ENCODE measurements at places on chromosomes 4 and X.

- no peak for DNase-seq
Measured at GRCh38 chrX:129648514-129649267, 6.1 kb downstream of the APLN start.

GRCh38 chr4:131366714-131367113, 1782.4 kb upstream of the PCDH10 start:
- DNase-seq = no peak

DNA sequence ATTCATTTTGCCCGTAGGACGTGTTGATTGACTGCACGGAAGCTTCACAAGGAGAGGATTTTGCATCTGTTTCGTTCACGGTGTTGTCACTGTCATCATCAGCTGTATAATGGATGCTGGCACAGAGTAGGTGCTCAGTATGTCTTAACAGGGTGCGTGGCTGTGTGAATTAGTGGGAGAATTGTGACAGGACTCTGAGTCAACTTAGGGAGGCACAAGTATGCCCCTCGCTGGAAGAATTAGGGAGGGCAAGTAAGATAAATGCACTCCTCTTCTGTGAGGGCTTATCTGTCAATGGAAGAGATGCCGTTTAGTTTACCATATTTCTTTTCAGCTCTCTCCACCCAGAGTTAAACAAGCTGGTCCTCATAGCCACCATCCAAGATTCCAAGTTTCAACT, 107.2 kb downstream of the TRIML1 start:
- DNase-seq = peak; percentile 69

- DNase-seq = no peak
Measured at GRCh38 chr4:98626350-98626749, 32.1 kb downstream of the TSPAN5 start.

DNA sequence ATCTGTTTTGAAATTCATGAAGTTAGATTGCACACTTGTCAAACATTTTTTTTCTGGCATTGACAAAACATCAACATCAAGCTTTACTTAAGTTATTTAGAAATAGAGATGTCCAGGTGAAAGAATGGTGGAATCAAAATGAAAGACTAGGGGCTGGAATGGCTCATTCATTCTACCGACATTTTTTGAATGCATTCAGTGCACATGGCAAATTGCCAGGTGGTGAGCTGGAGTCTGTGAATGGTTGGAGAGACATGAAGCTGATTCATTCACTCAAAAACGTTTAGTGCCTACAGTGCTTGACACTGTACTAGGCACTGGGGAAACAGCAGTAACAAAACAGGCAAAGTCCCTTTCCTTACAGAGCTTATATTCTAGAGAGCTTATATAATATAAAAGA, 292.4 kb downstream of the PPP1R2C start:
- DNase-seq = no peak

DNA sequence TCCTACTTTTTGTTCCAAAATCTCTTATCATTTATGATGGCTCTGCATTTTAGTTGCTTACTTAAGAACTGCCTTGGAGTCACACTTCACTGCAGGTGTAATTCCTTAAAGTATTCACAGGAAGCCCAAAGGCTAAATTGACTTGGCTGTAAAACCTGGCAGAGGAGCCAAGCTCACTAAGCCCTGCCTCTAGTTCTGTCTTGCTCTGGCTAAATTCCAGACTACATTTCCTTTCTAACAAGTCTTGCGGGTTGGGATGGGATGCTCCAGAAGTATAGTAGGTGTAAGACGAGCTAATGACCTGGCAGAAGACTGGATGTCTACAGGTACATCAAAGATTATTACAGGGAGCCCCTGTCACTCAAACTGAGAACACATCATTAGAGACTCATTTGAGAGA, 924.0 kb upstream of the INTU start:
- DNase-seq = no peak

DNA sequence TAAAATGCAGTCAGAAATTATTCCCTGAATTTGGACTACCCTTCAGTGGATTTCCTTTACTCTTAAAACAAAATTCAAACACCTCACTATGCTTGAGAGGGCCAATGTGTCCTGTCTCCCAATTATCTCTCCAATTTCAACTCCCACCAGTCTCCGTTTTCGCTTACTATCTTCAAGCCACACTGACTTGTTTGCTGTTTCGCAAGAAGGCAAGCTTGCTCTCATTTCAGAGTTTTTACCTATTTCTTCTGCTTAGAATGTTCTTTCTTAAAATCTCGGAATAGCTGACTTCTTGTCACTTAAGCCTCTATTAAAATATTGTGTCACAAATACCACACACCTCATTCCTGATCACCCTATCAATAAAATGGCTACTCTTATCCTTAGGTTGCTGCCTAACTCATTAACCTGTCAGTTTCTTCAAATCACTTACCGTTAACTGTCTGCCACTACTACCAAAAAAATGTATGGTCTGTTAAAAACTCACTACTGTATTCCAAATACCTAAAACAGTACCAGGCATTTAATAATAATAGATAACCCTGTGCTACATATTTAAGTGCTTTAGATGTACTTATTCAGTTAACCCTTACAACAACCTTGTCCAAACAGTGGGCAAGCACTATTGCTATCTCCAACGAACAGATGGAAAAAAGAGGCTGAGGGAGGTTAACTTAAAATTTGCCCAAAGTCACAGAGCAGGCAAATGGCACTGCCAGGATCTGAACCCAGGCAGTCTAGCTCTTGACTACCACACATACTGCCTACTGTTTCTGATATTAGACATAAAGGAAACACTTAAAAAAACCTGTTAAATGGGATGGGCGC, 2.9 kb downstream of the UBA6 start:
- DNase-seq = no peak

GRCh38 chr4:74021601-74022000, 16.9 kb downstream of the CXCL3 start:
- DNase-seq = no peak

GRCh38 chr4:145218251-145218650, 37.9 kb upstream of the OTUD4 start:
- DNase-seq = peak; percentile 34

- no peak for DNase-seq
Measured at GRCh38 chr4:179478608-179479007, 2036.4 kb upstream of the AGA start.

GRCh38 chr4:21697583-21697982, 251.0 kb downstream of the KCNIP4 start:
- DNase-seq = peak; percentile 77

GRCh38 chr4:146340798-146341197, 126.5 kb downstream of the REELD1 start:
- DNase-seq = peak; percentile 21

DNA sequence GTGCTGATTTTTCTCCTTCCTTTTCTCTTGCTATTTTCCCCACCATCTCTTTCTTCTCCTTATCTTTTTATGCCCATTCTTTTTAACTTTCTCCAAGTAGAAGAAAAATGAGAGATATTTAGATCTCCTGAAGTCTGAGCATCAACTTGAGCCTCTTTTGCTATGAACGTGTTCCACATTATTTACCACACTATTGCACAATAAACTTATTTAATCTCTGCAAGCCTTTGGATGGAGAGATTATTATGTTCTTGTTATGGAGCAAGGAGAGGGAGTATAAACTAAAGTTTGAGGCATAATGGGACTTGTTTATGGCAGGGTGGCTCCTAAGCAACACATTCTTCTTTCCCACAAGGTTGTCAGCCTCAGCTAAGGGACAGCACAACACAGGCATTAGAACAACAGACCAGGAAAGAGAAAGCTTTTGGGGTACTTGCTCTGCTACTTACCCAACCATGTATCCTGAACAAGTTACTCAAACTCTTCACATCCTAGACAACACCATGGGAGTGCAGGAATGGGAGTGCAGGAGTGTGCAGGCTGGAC, 365.5 kb upstream of the BOD1L1 start:
- DNase-seq = no peak

- peak; percentile 57 for DNase-seq
Measured at GRCh38 chr4:78565971-78566372, 14.4 kb downstream of the ANXA3 start.

DNA sequence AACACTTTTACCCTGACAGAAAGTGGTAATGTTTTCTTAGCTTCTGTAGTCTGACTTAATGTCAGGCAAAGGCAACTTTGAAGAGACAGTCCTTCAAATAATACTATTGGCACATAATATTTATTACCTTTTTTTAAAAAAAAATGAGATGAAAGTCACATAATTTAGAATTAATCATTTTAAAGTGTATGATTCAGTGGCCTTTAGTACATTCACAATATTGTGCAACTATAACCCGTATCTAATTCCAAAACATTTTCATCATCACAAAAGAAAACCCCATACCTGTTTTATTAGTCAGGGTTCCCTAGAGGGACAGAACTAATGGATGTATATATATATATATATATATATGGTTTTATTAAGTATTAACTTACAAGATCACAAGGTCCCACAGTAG, 94.8 kb upstream of the TEX13A start:
- no peak for DNase-seq

DNA sequence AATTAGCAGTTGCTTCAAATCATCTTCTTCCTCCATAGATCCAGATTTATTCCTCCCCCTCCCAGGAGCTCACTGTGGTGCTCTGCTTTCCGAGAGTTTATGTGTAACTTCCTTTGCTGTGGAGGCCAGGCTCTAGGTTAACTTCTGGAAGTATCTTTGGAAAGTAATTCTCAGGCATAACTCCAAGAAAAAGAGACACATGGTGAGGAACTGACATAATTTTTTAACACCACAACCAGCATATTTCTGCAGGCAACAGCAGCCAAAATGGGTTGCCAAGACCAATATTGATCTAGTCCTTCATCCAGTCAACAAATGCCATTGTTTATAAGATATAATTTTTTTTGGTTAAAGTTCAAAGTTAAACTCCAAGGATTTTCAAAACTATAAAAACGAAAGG, 114.5 kb upstream of the RBPJ start:
- DNase-seq = no peak

- peak; percentile 80 for DNase-seq
Measured at GRCh38 chr4:38131371-38132091, 171.3 kb downstream of the PTTG2 start.

DNA sequence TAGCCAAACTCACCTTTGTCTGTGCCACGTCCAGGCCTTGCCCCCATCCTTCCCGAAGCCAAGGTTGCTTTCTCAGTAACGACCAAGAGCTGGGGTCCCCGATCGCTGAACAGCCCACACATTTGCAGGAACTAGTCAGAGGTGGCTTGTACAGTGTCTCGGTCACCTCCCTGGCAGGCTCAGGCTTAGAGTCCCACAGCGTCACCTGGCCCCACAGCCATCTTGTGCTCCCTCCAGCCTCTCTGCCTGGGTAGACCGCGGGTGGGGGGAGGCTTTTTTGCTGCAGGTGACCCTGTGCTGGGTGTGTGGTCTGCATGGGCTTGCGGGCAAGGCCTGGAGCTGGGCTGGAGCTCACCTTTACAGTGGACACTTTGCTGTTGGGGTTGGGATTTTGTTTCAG, 60.2 kb downstream of the PSAPL1 start:
- no peak for DNase-seq

- no peak for DNase-seq
Measured at GRCh38 chr4:74540193-74540592, 95.3 kb downstream of the AREG start.

GRCh38 chr4:205097-205756, 80.9 kb downstream of the ZNF718 start:
- no peak for DNase-seq

DNA sequence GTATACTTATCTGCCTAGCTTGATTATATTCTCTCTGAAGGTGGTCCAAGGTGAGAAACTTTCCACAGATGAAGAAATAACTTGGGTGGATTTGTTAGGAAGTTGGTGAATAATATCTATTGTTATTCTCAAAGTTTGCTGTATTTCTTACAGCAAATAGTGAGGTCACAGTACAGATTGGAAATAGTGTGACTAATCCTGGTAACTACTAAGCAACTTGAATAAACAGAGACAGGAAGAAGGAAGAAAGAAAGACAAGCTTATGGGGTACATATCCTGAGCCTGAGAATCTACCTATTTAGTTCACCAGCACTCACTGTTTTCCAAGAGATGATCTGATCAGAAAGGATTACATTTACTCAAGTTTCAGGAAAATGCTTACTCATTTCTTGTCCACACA, 1416.1 kb downstream of the RPA4 start:
- DNase-seq = no peak

DNA sequence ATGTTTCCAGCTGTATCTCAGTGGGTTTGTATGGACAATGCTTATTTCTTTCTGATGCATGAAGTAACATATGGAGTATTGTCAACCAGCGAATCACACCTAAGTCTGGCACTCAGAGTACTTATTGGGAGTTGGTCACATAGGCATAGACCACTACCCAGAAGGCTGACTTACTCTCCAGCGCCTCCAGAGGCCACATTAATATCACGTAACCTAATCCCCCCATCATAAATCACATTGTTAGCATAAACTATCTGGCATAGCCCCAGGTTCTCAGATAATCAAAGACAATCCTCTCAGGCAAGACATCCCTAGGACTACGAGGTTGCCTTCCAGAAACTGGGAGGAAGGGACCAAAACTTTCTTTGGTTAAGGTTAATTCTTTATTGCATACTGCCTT, 560.5 kb upstream of the PABPC4L start:
- DNase-seq = peak; percentile 42

GRCh38 chr4:26490111-26490959, at the start of gene CCKAR:
Gene CCKAR, minus strand, starts transcription at chr4:26490484. Its CDS starts 217 bp downstream, at chr4:26490267.
- peak; percentile 11 for DNase-seq

All from GM23338 (cell line).